Cerebellar cortex (tissue), 1 donor: ENCODE measurements at places on chromosomes 1 and 21.
A peak's percentile ranks its signal among the peaks of the same experiment; 100 is the strongest.

DNA sequence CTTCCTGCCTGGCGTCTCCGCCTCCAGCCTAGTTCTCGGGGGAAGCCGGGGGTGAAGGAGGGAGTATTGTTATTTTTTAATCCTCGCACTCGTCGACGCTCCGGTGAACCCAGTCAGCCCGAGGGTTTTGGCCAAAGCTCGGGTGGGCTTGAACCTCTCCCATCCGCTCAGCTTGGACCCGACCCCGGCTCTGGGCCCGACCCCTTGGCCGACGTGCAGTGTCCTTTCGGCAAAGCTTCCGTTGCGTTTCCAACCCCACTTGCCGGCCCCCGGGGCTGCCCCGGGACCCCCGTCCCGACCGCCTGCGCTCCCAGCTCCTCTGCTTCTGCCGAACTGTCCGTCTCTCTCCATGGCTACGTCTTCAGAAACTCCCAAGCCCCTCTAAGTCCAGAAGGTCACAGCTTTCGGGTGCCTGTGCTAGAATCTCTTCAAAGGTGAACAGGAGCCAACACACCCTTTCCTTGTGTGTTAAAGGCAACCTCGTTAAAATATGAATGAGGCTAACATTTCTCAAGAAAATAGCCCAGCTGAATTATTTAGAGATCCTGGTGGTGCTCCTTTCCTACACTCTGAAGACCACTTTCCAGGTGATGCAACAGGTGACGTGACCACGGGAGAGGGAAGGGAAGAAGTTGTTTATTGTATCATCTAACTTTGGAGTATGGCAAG lies 647 bp downstream of the DESI2 start:
- DNase-seq = peak; percentile 35

GRCh38 chr1:204871405-204872037 lies 859 bp downstream of the NFASC start:
- no peak for DNase-seq

GRCh38 chr1:77539519-77540142 lies 142.8 kb downstream of the ZZZ3 start:
- no peak for DNase-seq

- no peak for DNase-seq
Measured at GRCh38 chr1:226405411-226405988, 2.4 kb downstream of the PARP1 start.

DNA sequence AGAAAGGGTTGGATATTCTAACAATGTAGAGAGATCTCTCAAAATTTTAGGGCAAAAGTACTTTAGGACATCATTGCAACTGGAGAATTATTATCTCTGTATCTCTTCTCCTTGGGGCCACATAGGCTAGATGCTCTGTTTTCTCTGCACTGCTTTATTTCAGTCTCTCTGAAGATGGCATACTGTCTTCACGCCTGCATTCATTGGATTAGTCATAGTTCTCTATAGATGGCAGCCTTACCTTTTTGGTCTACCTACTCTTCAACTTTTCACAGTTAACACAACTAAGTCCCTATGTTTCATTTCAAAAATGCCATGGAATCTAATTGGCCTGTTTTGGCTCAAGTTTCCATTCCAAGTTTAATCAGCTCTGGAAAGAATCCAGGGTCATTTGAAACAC lies 1623.3 kb upstream of the B3GALT2 start:
- no peak for DNase-seq

GRCh38 chr1:160674415-160674814 lies 27.6 kb upstream of the SLAMF1 start:
- DNase-seq = no peak

DNA sequence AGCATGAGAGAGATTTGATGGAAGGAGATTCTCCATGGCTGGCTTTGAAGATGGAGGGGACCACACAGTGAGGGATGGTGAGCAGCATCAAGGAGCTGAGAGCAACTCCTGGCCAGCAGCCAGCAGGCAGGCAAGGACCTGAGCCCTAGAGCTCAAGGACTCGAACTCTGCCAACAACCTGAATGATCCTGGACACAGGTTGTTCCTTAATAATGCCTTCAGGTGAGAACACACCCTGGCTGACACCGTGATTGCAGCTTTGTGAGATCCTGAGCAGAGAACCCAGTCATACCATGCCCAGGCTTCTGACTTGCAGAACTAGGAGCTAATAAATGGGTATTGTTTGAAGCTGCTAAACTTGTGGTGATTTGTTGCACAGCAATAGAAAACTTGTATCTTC lies 183.1 kb downstream of the LMX1A start:
- no peak for DNase-seq

- DNase-seq = peak; percentile 84
Measured at GRCh38 chr1:62144238-62144831, 50.3 kb upstream of the L1TD1 start.

DNA sequence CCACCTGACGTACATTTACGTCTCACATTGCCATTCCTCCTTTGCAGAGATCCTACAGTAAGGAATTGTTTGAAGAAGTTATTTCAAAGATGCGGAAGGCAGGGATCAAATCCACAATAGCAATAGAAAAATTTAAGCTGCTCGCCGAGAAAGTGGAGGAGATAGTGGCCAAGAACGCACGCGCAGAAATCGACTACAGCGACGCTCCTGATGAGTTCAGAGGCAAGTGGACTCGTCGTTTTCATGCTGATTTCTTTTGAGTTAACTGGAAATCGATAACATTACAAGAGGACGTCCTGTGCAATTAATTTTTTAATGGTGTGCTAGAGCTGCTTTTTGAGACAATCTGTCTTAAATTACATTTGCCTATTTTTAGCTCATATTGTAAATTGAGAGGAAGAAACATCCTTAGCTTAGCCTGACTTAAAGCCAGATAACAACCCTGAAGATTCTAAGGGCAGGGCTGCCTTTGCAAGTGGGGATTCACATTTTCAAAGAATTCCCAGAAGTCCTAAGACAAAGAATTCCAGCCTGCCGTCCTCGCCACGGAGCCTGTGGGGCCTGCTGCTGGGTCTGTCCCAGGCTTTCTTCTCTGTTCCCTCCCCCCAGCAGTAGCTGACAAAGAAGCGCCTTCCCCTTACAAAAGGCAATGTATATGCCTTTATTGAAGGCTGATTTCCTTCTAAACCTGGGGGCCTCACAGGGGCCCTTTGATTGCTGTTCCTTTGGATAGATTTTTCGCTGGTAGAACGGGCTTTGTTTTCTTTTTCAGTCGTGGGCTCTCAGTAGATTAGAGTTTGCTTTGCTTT lies 31.6 kb upstream of the KIF1B start:
- DNase-seq = peak; percentile 58

GRCh38 chr1:153547560-153548551 lies 1.2 kb downstream of the S100A3 start:
- no peak for DNase-seq

- DNase-seq = no peak
Measured at GRCh38 chr1:230335861-230336522, 90.1 kb downstream of the PGBD5 start.

GRCh38 chr1:94925561-94926125 lies 1.3 kb downstream of the CNN3 start:
- peak; percentile 83 for DNase-seq

GRCh38 chr1:172184506-172185191 lies 235.8 kb upstream of the C1orf105 start:
- DNase-seq = no peak

DNA sequence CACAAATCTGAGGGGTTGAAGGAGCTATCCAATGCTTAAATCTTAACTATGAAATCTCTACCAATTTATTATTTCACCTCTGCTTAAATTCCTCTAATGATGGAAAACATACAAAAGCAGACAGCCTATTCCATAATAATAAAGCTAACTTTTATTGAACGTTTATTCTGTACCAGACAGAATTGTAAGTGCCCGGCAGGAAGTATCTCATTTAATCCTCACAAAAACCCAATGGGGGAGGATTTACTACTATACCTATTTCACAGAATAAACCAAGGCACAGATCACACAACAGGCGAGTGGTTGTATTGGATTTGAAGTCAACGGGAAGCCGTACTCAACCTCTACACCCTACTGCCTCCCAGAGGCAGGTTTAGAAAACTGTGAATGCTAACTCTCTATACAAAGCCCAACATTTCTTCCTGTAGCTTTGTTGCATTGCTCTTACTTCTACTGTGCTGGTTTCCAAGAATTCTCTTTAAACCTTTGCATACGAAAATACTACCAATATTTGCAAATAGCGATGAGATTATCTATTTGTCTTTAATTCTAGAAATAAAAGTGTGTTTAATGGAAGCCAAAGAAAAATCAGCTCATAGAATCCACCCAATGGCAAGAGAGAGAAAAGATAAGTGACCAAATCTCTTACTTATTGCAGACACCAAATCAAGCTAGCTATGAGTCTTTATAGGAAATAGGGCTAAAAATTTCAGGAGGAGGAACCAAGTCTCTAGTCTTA lies 33.5 kb upstream of the C1orf53 start:
- peak; percentile 39 for DNase-seq

- no peak for DNase-seq
Measured at GRCh38 chr1:168304865-168305264, 24.2 kb downstream of the TBX19 start.

DNA sequence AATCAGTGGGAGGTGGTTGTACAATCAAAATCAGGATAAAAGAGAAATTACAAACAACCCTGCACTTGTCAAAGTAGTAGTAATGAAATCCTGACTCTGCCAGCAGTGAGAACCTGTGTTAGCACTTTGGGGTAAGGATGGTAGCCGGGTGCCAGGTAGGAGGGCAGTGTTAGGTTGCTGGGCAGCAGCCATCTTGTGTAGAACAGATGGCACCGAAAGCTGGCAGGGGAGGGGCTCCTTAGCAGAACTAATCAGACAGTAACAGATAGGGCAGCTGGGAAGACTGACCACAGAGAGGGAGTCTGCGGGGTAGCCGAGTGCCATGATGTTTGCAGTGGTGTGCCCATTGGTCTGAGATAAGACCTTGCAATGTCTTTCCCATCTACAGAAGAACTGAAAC lies 137.3 kb downstream of the SDCCAG8 start:
- peak; percentile 96 for DNase-seq

DNA sequence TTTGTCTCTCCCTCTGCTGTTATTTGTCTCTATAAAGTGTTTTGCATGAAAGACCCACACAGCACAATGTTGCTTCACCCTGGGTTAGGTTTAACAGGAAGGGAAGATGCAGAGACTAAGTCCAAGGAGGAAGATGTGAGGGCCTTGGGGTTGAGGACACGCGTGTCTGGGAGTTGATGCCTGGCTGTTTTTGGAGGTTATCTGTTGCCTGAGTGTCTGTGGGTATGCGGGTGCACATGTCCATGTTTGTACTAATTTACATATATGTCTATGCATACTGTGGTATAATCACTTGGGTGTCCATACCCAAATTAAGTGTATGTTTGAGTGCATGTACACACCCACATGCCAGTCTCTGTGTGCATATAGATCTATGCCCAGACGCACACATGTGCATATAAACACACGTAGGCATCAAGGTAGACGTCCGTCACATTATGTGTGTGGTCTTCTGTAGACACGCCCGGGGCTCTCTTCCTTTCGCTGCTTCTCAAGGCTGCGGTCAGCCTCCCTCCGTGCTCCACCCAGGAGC lies 962 bp upstream of the MAN1C1 start:
- peak; percentile 46 for DNase-seq

- no peak for DNase-seq
Measured at GRCh38 chr1:168452329-168452728, 91.5 kb downstream of the XCL2 start.

DNA sequence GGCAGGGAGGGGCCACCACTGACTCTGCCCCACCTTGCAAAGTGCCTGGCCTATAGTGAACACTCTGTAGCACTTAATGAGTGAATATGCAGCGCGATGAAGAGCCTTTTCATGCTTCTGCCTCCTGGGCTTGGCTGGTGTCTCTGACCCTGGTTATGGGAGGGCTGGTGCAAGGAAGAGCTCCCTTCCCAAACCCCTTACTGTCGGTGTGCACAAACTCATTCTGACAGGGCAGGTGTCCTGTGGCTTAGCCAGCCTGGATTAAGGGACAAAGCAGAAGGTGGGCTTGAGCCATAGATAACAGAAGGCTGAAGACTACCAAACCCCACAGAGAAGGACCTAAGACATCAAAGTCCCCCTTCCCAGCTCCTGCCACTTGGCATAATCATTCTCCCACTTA lies 2.0 kb upstream of the NCMAP start:
- DNase-seq = no peak

DNA sequence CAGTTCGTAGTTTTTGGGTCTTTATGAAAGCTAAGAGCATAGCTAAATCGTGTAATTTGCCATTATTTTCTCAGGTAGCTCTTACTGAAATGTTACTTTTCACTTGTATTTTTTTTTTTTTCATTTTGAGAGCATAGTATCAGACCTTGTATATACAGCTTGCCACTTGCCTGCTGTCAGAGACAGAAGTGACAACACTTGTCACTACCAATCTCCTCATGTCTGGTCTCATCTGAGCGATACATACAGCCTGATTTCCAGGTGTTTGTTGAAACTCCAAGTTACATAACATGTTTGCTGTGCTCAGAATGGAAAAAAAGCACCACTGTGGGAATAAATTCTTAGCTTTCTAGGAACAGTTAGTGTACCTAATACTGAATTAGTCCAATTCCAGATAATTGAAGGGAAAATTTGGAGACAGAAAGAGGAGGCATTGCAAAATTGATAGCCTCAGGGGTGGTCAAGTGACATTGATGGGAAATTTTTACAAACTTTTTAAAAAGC lies 621.4 kb upstream of the PKN2 start:
- no peak for DNase-seq

- DNase-seq = no peak
Measured at GRCh38 chr1:29299446-29299845, 63.1 kb downstream of the PTPRU start.

DNA sequence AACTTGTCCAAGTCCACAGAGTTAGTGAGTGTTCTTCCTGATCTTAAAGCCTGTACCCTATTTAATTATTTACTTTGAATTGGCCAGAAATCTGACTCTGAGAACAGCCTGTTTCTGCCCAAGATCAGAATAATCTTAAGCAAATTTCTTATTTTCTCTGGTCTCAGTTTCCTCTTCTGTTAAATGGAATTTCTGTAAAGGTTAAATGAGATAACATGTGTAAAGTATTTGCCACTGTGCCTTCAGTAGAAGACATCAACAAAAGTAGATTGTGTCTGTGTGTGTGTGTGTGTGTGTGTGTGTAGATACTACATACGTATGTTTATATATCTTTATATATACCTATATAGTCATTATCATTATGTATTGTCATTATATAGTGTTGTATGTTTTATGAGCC lies 124.2 kb upstream of the FGGY start:
- DNase-seq = no peak

GRCh38 chr1:245062741-245063305 lies 92.0 kb upstream of the KIF26B start:
- DNase-seq = no peak
